Central memory CD8-positive, alpha-beta T cell (primary cell): ENCODE measurements at places on chromosomes 4 and X.
A peak's percentile ranks its signal among the peaks of the same experiment; 100 is the strongest.

- no peaks in the 10 kb centered on the region for H3K27me3 ChIP-seq
- H3K27ac ChIP-seq = peak overlapping the region; percentile 95
- peak overlapping the region; percentile 87 for H3K4me3 ChIP-seq
- no peak for DNase-seq
- peaks cover 68% of the 10 kb centered on the region for H3K4me1 ChIP-seq
These were observed 557 bp upstream of the USP38 start for GRCh38 chr4:143184217-143184502.

- H3K36me3 ChIP-seq = no peaks in the 10 kb centered on the region
- no peaks in the 10 kb centered on the region for H3K4me1 ChIP-seq
- H3K27ac ChIP-seq = no peak overlapping the region
- no peak for DNase-seq
- H3K27me3 ChIP-seq = no peaks in the 10 kb centered on the region
These were observed 194.8 kb upstream of the FAT1 start for GRCh38 chr4:186918466-186918865.

DNA sequence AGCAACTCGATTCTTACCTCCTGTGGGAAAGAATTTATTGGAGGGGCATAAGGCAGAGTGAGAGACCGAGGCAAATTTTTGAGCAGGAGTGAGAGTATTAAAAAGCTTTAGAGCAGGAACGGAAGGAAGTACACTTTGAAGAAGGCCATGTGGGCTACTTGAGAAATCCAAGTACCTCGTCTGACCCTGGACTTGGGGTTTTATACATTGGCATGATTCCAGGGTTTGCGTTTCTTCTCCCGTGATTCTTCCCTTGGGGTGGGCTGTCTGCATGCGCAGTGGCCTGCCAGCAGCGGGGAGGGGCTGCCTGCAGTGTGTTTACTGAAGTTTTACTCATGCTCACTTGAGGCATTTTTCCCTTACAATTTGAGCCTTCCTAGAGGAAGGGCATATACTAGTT is 3.4 kb downstream of the GALNT7 start:
- DNase-seq = no peak
- H3K27me3 ChIP-seq = no peaks in the 10 kb centered on the region
- peaks cover 8% of the 10 kb centered on the region for H3K36me3 ChIP-seq
- H3K4me1 ChIP-seq = peaks cover 64% of the 10 kb centered on the region

- DNase-seq = peak; percentile 17
- H3K4me1 ChIP-seq = no peaks in the 10 kb centered on the region
- no peaks in the 10 kb centered on the region for H3K27me3 ChIP-seq
- H3K36me3 ChIP-seq = no peaks in the 10 kb centered on the region
- peak overlapping the region; percentile 43 for H3K4me3 ChIP-seq
These were observed 278.6 kb downstream of the ADGRA3 start for GRCh38 chr4:22237155-22237751.

- H3K27ac ChIP-seq = no peak overlapping the region
- no peaks in the 10 kb centered on the region for H3K4me1 ChIP-seq
- H3K36me3 ChIP-seq = no peaks in the 10 kb centered on the region
- no peak for DNase-seq
These were observed 312.8 kb upstream of the EPHA5 start for GRCh38 chr4:65983061-65983460.
